ENCODE measurements at places on chromosomes 16 and 17.

- H3K36me3 ChIP-seq: no peaks in the 10 kb centered on the region
- no peak overlapping the region for H3K4me3 ChIP-seq
- H3K27me3 ChIP-seq: peaks cover 41% of the 10 kb centered on the region
- no peaks in the 10 kb centered on the region for H3K4me1 ChIP-seq
- DNase-seq: no peak
- no peak overlapping the region for H3K27ac ChIP-seq
These were observed 73.1 kb downstream of the ASIC2 start for GRCh38 chr17:33220036-33220435.

DNA sequence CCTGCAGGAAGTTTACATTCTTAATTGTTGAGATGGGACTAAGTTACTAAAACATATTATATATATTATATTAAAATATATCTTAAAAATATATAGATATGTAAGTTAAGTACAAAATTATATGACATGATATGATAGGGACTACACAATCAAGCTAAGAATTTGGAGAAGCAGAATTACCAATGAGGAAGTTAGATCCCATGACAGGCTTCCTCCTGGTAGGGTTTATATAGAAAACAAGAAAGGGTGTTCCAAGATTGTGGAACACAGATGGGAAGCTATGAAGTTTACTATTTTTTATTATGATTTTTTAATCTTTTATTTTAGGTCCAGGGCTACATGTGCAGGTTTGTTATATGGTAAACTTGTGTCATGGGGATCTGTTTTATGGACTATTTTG is 260.8 kb upstream of the ZFHX3 start:
- H3K27me3 ChIP-seq: no peaks in the 10 kb centered on the region
- no peak overlapping the region for H3K27ac ChIP-seq
- H3K36me3 ChIP-seq: no peaks in the 10 kb centered on the region
- no peak overlapping the region for H3K4me3 ChIP-seq
- no peak for DNase-seq
- no peaks in the 10 kb centered on the region for H3K4me1 ChIP-seq

GRCh38 chr16:1640261-1640941 is 28.2 kb downstream of the CRAMP1 start:
- peaks cover 28% of the 10 kb centered on the region for H3K36me3 ChIP-seq
- no peak overlapping the region for H3K4me3 ChIP-seq
- no peak for DNase-seq
- no peaks in the 10 kb centered on the region for H3K27me3 ChIP-seq
- H3K27ac ChIP-seq: no peak overlapping the region

GRCh38 chr16:86994651-86995171 is 322.5 kb downstream of the C16orf95 start:
- H3K27me3 ChIP-seq: peaks cover 71% of the 10 kb centered on the region
- H3K4me3 ChIP-seq: no peak overlapping the region
- H3K27ac ChIP-seq: no peak overlapping the region
- peaks cover 2% of the 10 kb centered on the region for H3K36me3 ChIP-seq
- H3K4me1 ChIP-seq: peaks cover 2% of the 10 kb centered on the region

DNA sequence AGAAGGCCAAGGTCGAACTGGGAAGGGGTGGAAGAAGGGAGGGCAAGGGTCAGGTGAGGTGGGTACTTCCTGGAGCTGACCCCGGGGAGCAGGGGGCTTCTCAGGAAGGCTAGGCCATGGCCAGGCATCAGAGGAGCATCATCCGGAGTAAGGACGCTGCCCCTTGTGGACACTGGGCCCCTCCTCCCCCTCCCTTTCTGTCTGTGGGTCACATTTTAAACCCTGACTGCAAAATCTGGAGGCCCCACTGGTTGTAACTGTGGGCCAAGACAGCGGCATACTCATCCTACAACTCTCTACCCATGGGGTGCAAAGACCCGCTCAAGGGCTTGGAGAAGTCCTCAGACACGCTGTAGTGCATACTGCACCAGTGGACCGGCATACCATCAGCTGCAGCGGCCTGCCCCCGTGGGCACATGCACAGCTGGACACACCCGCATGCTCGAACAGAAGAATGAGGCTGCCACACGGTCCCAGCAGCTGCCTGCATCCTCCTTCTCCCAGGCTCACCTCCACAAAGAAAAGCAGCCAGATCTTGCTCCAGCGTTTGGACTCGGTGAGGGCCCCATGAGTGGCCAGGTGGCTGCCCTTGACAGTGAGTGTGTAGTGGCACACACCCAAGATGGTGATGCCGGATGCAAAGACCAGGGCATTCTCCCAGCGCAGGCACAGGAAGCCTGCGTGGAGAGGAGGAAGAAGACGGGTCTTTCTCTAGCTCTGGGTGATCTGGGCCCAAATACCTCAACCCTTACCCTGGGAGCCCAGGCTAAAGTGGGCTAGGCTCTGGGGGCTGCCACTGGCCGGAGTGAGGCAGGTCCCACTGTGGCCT is 1.2 kb downstream of the FADS6 start:
- peaks cover 8% of the 10 kb centered on the region for H3K36me3 ChIP-seq
- peaks cover 4% of the 10 kb centered on the region for H3K4me1 ChIP-seq
- H3K27me3 ChIP-seq: peaks cover 53% of the 10 kb centered on the region
- H3K27ac ChIP-seq: no peak overlapping the region
- DNase-seq: no peak
